Vagina (tissue), 2 donors: ENCODE measurements at places on chromosomes 12 and 14.
A peak's percentile ranks its signal among the peaks of the same experiment; 100 is the strongest.

GRCh38 chr12:123908884-123909725 is 63.5 kb downstream of the CCDC92 start:
- H3K4me1 ChIP-seq: peaks cover 14% of the 10 kb centered on the region
- H3K27ac ChIP-seq: no peak overlapping the region
- H3K36me3 ChIP-seq: no peaks in the 10 kb centered on the region
- no peak overlapping the region for H3K4me3 ChIP-seq
- no peak for DNase-seq
- no peaks in the 10 kb centered on the region for H3K27me3 ChIP-seq

GRCh38 chr12:105476616-105477015 is 146.1 kb downstream of the C12orf75 start:
- no peak overlapping the region for H3K27ac ChIP-seq
- H3K4me1 ChIP-seq: no peaks in the 10 kb centered on the region
- H3K4me3 ChIP-seq: no peak overlapping the region
- H3K27me3 ChIP-seq: no peaks in the 10 kb centered on the region
- no peaks in the 10 kb centered on the region for H3K36me3 ChIP-seq

DNA sequence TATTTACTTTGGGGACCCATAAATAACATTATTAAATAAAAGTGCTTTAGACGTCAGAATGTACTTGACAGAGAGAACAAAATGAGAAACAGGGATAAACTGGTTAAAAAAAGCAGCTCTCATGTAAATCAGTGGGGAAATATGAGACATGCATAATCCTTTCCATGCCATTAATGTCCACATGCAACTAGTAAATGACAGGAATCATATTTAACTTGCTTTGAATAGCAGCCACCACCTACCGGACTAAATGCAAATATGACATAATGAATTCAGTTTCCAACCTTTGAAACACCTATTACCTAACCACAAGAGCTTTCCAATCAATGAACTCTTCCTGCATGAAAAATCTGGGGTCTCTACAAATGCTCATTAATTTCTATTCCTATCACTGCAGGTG is 19.6 kb downstream of the FGD6 start:
- H3K27ac ChIP-seq: no peak overlapping the region
- H3K27me3 ChIP-seq: no peaks in the 10 kb centered on the region
- no peaks in the 10 kb centered on the region for H3K36me3 ChIP-seq
- no peak overlapping the region for H3K4me3 ChIP-seq

- H3K4me1 ChIP-seq: peaks cover 100% of the 10 kb centered on the region
- H3K4me3 ChIP-seq: peak overlapping the region; percentile 3
- H3K36me3 ChIP-seq: no peaks in the 10 kb centered on the region
- H3K27me3 ChIP-seq: no peaks in the 10 kb centered on the region
Observed at GRCh38 chr12:120237360-120238171, 28.0 kb downstream of the PXN start.

GRCh38 chr12:92158796-92159439 is 13.3 kb upstream of the BTG1 start:
- H3K36me3 ChIP-seq: no peaks in the 10 kb centered on the region
- no peak overlapping the region for H3K4me3 ChIP-seq
- H3K4me1 ChIP-seq: no peaks in the 10 kb centered on the region
- no peaks in the 10 kb centered on the region for H3K27me3 ChIP-seq
